Activated naive CD4-positive, alpha-beta T cell treated with anti-CD3 and anti-CD28 coated beads, Interleukin-2, amount 50 U/mL, for 16 hours (primary cell): ENCODE measurements at places on chromosomes 4 and X.

DNA sequence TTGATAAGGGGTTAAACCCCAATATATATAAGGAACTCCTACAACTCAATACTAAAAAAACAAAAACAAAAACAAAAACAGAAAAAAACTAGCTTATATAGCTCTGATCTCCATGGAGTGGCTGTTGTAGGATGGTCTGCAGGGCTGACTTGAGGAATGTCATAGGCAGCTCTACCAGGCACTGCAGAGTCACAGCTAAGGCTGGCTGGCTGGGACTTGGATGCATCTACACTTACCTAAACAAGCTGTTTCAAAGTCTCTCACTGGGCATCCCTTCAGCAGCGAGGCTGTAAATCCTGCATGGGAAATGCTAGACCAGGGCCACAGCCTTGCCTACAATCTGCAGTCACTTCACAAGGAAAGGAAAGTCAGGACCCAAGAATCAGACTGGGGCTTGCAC lies 61.3 kb downstream of the HOPX start:
- DNase-seq = no peak

GRCh38 chr4:185822791-185823190 lies 10.8 kb upstream of the SORBS2 start:
- DNase-seq = no peak

DNA sequence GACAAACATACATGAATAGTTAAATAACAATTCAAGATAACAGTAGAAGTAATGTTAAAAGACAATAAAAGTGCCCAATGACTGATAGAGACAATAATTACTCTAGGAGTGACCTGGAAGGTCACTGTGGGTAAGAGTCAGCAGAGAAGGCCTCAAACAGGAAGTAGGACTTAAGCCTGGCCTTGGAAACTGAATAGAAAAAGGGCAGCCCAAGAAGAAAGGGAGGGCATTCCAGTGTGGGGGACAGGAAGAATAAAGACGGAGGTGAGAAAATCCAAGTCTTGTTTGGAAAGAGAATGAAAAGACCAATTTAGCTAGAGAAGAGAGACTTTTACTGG lies 6.0 kb downstream of the P2RY4 start:
- no peak for DNase-seq

- no peak for DNase-seq
Measured at GRCh38 chr4:8047837-8048678, 108.4 kb upstream of the AFAP1 start.

DNA sequence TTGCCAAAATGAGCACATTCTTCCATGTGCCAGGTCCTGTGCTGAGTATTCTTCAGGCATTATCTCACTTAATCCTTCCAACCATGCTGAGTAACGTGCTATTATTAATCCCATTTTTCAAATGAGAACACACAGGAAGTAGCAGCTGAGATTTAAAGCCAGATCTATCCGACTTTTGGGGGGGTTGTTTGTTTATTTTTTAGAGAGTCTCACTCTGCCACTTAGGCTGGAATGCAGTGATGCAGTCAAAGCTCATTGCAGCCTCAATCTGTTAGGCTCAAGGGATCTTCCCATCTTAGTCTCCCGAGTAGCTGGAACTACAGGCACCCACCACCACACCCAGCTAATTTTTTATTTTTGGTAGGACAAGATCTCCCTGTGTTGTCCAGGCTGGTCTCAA lies 55.5 kb upstream of the TRIM2 start:
- no peak for DNase-seq

DNA sequence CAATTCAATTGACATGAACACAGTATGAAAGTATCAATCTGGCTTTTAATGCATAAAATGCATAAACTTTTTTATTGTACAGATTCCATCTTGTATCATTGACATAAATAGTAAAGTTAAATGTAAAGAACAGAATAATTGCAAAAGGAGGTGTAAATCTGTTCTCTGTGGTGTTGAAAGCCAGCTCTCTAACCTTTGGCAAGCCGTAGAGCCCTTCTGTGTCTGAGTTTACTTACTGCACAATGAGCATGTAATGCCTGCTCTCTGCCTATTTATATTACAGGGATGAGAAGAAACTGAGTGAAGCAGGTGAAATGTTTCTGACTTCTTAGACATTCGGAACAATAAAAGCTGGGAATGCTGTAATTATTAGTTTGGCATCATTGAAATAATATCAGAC lies 389.3 kb upstream of the EPHA5 start:
- no peak for DNase-seq

DNA sequence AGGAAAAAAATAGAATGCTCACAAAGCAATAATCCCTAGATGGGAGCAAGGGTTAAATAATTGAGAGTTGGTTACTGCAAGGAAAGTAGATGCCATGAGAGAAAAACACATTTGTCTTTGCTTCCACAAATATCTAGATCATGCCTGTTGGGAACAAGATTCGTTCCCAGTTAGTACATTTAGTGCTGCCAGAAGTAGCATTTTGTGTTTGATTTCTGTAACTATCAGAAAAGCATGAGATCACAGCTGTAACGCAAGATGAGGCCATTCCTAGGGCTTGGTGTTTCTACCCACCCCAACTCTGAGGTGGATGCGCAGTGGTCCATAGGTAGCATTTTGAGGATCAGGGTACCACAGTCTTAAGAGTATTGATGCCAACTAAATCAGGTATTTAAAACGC lies 20.4 kb upstream of the PDK3 start:
- no peak for DNase-seq

DNA sequence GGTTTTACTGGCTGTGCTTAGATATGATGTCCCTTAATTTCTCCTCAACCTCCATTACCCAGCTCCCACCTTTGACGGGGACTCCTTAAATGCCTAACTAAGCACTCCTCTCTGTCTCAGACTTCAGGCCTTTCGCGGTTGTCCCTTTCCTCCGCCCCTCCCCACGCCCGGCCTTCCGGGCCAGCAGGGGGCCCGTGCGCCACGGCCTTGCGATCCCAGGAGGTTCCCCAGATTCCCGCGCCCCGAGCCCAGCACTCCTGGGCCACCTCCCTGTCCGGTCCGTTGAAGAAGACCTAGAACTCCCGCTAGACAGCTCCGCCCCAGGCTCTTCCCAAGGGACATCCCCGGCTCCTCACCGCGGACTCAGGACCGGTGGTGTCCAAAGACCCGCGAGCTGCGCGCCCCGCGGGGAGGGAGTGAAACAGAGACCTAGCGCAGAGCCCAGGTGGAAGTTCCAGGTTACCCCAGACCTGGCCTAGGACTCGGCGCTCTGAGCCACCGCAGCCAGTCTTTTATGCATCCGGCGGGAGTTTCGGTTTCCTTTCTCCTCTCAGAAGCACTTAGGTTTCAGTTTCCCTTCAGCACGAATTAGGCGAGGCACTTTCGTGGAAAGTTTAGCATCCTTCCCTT lies at the start of gene DDX60:
DDX60 (minus strand) TSS at position 487 of the 630 bp plus-strand sequence. CDS start 7,493 bp downstream, outside the sequence.
- DNase-seq = peak; percentile 80

DNA sequence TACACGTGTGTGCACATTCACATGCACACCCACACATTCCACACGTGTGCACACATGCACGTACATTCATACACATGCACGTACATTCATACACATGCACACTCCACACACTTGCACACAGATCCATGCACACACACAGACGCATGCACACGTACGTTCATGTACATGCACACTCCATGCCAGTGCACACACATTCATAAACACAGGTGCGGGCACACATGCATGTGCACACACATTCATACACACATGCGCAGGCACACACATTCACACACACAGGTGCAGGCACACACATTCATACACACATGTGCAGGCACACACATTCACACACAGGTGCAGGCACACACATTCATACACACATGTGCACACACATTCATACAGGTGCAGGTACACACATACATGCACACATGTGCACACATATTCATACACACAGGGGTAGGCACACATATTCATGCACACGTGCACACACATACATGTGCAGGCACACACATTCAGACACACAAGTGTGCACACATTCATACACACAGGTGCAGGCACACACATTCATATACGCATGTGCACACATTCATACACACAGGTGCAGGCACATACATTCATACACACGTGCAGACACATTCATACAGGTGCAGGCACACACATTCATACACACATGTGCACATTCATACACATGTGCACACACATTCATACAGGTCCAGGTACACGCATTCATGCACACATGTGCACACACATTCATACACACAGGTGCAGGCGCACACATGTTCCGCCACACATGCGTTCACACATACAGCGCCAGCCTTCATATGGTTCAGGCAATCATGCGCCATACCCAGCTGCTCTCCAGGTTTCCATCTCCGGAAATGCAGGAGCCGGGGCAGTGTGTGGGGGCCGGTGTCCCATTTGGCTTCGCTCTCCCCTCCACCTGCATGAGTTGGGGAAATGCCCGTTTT lies 124.8 kb downstream of the HMX1 start:
- no peak for DNase-seq

DNA sequence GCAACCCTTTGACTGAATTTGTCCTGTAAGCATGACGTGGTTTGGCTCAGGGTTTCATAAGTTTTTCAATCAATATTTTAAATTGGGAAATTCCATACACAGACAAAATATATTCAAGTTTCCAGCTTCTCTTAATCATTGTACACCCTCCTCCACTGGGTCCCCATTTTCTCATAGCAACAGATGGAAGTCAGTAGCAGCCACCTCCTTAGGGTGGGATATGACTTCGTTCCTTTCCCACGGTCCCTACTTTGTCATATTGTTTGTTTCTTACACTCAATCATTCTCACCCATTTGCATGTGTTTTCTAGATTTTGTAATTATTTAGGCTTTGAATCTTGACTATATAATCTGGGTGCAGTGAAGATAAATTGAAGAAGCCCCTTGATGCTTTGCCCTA lies 664.5 kb upstream of the IGFBP7 start:
- DNase-seq = no peak

DNA sequence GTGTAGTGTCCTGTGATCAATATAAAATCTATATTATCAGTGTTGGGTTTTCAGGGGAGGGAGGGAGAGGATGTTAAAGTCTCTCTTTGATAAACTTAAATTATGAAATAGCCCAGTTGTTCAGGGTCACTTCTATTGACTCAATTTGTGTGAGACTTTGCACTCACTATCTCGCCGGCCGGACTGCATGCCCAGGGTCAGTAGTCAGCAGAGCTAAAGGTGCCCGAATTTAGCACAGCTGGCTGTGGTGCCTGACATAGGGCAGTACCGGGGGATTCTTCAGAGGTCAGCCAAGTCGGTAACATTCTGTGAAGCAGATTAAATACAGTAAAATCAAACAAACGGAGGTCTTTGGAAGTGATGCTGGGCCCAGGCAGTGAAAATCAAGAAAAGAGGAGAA lies 19.2 kb downstream of the GABRQ start:
- no peak for DNase-seq

GRCh38 chr4:58507079-58507478 lies 1396.9 kb upstream of the IGFBP7 start:
- no peak for DNase-seq

- DNase-seq = no peak
Measured at GRCh38 chr4:137180349-137180748, 351.9 kb downstream of the PCDH18 start.

- DNase-seq = no peak
Measured at GRCh38 chrX:123324625-123325024, 140.5 kb downstream of the GRIA3 start.

GRCh38 chrX:96182366-96182765 lies 502.3 kb upstream of the DIAPH2 start:
- DNase-seq = no peak

DNA sequence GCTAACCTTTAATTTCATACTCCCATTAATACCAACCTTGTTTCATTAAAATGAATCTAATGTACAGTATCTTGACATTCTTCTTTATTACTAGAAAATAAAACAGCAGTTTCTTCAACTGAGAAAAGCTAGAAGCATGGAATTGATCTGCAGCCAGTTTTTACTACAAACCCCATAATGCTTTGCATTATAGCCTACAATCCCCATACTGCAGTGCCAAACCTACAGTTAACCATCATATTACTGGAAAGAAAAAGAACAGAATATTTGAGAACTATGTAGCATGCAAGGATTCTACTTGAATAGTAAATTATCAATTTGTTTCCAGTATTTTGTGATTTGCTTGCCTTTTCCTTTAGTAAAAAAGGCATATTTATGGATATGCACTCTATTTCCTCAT lies 3.2 kb upstream of the IL1RAPL1 start:
- DNase-seq = no peak
